Amniotic epithelial cell (primary cell): ENCODE measurements at places on chromosomes 5 and 9.

DNA sequence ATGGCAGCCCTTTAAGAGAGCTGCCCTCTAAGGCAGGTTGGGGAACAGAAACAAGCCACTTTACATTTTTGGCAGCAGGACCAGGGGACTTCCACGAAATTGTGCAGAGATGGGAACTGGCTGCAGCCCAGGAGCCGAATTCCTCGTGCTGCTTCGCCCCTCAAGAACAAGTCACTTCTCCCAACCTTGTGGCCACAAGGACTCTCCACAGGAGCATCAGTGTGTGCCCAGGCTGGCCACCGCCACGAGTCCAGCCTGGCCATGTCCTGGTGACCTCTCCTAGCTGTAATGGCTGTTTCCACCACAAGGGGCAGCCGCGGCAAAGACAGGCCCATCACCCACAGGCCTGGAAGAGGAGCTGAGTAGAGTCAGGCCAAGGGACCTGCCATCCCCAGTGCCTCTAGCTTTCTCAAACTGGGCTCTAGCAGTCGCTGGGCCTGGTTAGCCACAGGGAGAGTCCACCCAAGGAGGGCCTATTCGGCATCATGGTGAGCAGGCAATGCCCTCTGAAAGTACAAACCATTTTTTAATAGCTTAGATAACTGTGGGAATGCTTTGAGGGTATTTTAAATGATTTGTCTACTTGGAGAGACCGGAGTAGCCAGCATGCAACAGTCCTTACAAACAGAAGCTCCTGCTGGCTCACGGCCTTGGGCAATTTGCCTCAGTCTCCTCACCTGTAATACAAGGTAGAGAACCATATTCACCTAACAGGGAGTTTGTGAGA, 129.0 kb downstream of the COL23A1 start:
- DNase-seq: no peak

DNA sequence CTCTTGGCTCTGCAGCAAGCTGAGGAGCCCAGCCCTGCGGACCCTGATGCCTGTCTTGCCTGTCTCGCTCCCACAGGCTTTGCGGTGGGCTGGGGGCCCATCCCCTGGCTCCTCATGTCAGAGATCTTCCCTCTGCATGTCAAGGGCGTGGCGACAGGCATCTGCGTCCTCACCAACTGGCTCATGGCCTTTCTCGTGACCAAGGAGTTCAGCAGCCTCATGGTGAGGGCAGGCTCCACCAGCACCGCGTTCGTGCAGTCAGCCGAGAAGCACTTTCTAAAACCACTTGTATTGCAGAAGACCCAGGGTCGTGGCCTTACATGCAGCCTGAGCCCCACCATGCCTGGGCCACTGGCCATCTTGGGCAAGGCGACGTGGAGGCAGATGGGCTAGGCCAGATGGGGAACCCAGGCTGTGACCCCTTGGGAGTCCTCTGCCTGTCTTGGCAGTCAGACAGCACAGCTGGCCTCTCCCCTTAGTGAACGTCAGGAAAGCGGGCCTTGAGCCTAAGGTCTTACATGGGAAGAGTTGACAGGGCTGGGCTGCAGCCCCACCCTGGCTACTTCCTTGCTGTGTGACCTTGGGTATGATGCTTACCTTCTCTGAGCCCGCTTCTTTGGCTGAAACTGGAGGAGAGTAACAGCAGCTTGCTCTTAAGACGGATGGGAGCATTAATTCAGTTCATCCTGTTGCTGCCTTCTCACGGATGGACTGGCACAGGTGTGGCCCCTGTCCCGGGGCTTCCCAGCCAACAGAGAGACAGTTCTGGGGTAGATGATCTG, 8.6 kb downstream of the SLC2A8 start:
- DNase-seq: no peak

GRCh38 chr9:137487454-137488326, 28.6 kb upstream of the NSMF start:
- no peak for DNase-seq

DNA sequence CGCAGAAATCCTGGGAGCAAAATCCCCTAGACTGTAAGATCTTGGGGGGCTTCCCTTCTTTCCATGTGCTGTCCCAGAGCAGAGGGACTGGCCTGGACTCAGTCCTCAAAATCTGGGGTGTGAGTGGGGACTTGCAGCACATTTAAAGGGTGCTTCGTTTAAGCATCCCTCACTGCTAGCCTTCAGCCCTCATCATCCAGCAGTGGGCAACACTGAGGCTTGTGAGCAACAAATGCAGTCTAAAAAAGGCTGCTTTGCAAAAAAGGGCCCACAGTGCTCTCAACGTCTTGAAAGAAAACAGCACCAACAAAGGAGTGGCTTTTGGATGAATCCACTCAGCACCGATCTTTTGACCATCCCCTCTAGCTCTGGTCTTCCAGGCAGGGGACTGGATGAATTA, 128.3 kb upstream of the TBC1D2 start:
- no peak for DNase-seq
